Omental fat pad (tissue), 4 donors: ENCODE measurements at places on chromosomes 2 and 18.

- DNase-seq = no peak
These were observed 117.3 kb downstream of the DPP4 start for GRCh38 chr2:161956738-161957137.

- DNase-seq = no peak
These were observed 96.1 kb downstream of the CABYR start for GRCh38 chr18:24234850-24235418.

DNA sequence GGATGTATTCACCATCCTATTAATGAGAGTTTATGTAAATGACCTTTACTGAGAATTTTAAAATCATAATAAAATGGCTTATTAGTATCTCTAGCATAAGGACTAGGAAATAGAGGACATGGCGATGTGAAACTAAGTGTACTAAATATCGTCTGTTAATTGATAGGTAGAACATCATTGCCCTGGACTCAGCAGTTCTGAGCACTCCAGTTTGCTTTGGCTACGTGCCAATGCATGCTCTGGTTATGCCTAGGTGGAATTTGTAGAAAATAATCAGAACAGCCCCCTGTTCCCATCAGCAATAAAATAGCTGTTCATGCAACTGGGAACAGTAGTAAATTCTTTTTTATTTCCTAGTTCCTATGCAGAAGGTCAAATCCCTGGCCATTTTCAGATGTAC, 247.8 kb downstream of the DOK6 start:
- DNase-seq = no peak

- DNase-seq = no peak
These were observed 3.0 kb upstream of the GAREM2 start for GRCh38 chr2:26169681-26170414.

- no peak for DNase-seq
These were observed 291.4 kb downstream of the DYSF start for GRCh38 chr2:71744781-71745180.

- DNase-seq = no peak
These were observed 59.8 kb downstream of the GLS start for GRCh38 chr2:190940454-190940853.

DNA sequence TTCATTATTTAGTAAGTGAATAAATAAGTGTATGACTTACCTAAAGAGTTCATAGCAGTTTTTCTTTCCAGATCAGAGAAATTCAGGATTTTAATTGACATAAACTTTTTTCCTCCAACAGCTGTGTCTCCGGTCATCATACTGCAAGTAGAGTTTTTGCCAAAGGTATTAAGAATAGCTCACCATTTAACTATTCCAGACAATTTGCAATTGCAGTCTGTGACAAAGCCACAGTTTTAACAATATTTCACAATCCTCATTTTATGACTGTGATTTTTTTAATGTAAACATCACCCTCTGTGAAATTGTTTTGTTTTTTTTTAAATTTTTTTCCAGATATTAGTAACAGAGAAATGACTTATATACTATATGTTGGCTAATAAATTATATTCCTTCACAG, 199.1 kb downstream of the TRIB2 start:
- DNase-seq = no peak

- no peak for DNase-seq
These were observed 6.1 kb downstream of the NCKAP1 start for GRCh38 chr2:183031911-183032794.

DNA sequence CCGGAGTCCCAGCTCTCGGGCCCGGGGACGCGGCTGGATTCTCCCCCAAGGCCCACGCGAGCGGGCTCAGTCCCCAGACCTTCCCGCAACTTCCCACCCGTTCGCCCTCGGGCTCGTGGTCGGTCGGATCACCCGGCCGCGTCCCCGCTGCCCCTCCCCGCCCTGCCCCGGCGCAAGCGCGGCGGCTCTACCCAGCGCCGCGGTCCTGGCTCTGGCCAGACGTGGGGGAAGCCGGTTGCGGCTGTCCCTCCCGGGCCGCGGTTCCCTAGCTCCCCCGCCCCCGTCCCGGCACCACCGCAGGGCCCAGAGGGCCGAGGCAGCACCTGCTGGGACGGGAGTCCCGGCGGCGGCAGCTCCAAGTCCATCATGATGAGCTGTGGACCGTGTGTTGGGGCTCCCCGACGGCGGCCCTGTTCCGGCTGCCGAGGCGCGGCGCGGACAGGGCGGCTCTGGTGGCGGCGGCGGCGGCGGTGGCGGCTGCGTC, 276 bp downstream of the NFE2L2 start:
- DNase-seq = no peak

DNA sequence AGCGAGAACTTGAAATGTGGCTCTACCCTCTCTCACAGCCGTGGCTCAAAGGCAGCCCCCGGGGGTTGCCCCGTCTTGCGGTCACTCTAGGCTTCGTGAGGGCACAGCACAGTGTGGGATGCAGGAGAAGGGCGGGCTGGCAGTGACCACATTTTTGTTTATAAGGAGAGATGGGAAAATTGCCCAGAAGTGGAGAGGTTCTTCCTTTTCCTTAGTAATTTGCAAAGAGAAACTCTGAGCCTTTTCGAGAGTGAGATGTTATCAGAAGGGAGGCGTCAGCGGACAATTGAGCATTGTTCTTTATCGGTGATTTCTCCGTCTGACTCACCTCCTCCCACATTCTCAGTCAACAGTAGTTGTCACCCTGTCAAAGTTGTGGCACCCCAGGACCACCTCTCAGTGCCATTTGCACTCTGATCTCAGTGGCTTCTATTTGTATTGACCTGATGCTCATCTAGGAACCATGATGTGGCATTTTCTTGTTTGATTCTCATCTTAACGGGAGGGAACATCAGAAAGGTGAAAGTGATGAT, 89.6 kb downstream of the ACAA2 start:
- DNase-seq = no peak

- DNase-seq = no peak
These were observed 73.3 kb upstream of the OTOS start for GRCh38 chr2:240213476-240214421.

DNA sequence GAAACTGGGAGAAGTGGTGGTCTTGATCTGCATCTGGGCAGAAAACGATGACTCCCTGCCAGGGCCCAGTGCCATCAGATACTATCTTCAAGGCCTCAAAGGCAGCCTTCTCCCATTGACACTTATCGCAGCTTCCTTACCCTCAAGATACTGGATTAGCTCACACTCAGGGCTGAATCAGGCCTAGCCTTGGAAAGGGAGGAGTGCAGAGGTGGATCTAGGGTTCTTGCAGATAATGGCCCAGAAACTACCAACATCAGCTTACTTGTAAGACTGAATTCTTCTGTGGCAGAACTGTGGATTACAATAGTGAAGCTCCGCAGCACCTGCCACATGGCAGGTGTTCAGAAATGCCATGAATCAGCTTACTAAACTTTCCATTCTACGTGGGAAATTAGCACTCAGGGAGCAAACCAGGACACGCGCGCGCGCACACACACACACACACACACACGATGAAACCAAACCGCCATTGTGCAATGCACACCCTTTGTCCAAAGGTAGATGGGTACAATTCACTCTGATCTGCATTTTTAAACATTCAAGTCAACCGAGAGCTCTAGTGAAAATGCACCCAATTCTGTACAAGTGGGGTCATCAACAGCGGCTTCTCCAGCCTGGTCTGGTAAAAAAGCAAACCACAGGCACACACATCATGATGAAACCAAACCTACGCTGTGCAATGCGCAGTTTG, 26.3 kb upstream of the TMEM182 start:
- DNase-seq = no peak

GRCh38 chr18:9918016-9918680, 4.3 kb downstream of the VAPA start:
- DNase-seq = no peak

DNA sequence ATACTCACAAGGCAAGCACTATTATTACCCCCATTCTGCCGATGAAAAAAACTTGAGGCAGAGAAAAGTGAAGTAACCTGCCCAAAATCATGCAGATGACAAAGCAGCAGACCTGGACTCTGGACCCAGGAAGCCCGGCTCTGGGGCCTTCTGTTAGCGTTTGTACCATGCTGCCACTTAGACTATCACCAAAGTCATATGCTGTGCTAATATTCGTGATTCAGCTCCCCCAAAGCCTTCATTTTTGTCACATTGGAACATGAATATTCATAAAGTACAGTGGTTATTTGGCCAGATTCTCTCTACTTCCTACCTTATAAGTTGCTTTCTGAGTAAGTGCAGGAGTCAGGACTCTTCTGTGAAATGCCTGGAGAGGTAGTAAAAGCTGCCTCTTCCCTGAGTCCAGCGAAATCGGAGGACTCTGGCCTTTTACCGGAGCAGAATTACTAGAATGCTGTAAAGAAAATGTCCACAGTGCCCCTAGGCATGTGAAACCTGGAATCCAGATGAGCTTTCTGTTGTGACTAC, 86.7 kb downstream of the FTCDNL1 start:
- no peak for DNase-seq

DNA sequence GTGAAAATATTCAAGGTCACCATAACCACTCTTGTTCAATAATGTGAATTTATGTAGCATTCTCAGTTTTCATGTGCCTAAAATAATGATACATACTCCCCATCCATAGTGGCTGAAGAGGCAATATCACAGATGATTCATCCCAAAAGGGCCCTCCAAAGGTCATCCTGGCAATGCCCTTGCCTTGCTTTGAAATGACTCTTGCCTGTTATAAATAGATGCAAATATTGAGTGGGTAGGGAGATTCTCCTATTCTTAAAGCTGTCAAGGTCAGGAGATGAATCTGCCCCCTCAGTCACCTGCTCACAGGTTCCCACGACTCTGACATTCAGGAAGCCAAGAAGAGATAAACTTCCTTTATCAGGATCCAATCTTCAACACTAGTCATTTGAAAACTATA, 490.5 kb downstream of the TNS1 start:
- DNase-seq = no peak

DNA sequence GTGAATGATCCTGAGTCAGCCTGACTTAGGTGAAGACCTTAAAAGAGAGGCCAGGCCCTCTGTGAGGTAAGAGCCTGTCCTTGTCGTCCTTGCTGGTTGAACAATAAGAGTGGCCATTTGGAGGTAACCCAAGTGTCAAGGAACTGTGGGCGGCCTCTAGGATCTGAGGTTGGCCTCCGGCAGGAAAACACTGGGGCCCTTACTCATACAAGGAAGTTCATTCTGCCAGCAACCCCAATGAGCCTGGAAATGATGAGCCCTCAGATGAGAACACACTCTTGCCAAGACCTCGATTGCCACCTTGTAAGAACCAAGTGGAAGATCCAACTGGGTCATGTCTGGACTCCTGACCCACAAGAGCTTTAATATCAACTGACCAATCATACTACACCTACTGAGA, 95.5 kb upstream of the LRATD1 start:
- no peak for DNase-seq

GRCh38 chr2:166521155-166521554, 27.1 kb upstream of the SCN7A start:
- no peak for DNase-seq
